ENCODE measurements at places on chromosomes 11 and 22. TPM values are rescaled to one million over a fixed set of nuclear protein-coding genes. Genes with fewer than 3 reads are reported as not detected.

P2RY2 gene
- 1.2 TPM for total RNA-seq

DNA sequence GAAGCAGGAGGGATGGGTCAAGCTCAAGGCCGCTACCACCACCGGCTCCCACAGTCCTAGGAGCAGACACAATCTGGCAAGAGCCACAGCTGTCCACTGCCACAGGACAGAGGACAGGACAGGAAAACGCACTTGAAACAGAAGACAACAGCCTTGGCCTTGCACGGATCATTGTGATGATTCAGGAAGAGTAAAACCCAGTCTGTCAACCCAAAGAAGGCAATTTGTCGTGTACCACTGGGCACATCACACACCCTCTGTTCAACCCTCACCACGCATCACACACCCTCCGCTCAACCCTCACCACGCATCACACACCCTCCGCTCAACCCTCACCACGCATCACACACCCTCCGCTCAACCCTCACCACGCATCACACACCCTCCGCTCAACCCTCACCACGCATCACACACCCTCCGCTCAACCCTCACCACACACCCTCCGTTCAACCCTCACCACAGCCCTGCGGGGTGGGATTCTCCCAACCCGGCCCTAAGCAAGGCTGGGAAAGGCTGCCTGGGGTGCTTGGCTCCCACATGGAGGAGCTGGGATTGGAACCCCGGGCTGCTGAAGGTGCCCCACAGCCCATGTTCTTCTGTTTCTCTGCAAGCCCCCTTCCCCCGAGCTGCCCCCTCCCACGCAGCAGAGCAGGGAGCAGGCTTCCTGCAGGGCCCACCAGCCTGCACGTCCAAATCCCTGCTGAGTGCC lies 11.3 kb upstream of the CDC42BPG start:
- no peaks in the 10 kb centered on the region for H3K36me3 ChIP-seq
- H3K4me1 ChIP-seq: peaks cover 10% of the 10 kb centered on the region
- peak overlapping the region; percentile 89 for H3K27ac ChIP-seq
- no peak for DNase-seq
- no peak overlapping the region for H3K4me3 ChIP-seq
- H3K27me3 ChIP-seq: no peaks in the 10 kb centered on the region

- H3K4me3 ChIP-seq: no peak overlapping the region
- H3K27ac ChIP-seq: no peak overlapping the region
- no peaks in the 10 kb centered on the region for H3K27me3 ChIP-seq
- no peak for DNase-seq
- H3K36me3 ChIP-seq: no peaks in the 10 kb centered on the region
- H3K4me1 ChIP-seq: no peaks in the 10 kb centered on the region
Measured at GRCh38 chr11:75508051-75508561, 17.6 kb downstream of the GDPD5 start.

ZNHIT2 gene
- 15.9 TPM for total RNA-seq

DNA sequence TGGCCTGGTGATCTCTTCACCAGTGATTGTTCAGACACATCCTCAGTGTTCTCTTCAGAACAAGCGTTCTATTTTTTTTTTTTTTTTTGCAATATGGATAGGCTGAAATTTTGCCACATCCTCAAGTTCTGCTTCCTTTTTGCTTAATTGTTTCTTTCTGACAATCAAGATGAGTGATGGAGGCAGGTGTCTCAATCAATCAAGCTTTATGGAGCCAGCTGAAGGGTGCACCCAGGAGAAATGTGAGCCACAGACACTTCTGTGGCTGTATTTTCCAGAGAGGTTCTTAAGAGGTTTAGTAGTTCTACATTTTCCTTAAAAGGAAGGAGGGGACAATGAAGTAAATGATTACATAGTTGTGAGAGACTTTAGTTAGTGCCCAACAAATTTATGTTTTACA lies 43.9 kb upstream of the ASPHD2 start:
- H3K4me3 ChIP-seq: no peak overlapping the region
- H3K27ac ChIP-seq: no peak overlapping the region

GRCh38 chr22:48615171-48616008 lies 1212.3 kb downstream of the BRD1 start:
- H3K4me3 ChIP-seq: no peak overlapping the region
- peaks cover 4% of the 10 kb centered on the region for H3K36me3 ChIP-seq
- no peaks in the 10 kb centered on the region for H3K27me3 ChIP-seq
- no peak overlapping the region for H3K27ac ChIP-seq
- no peak for DNase-seq

DNA sequence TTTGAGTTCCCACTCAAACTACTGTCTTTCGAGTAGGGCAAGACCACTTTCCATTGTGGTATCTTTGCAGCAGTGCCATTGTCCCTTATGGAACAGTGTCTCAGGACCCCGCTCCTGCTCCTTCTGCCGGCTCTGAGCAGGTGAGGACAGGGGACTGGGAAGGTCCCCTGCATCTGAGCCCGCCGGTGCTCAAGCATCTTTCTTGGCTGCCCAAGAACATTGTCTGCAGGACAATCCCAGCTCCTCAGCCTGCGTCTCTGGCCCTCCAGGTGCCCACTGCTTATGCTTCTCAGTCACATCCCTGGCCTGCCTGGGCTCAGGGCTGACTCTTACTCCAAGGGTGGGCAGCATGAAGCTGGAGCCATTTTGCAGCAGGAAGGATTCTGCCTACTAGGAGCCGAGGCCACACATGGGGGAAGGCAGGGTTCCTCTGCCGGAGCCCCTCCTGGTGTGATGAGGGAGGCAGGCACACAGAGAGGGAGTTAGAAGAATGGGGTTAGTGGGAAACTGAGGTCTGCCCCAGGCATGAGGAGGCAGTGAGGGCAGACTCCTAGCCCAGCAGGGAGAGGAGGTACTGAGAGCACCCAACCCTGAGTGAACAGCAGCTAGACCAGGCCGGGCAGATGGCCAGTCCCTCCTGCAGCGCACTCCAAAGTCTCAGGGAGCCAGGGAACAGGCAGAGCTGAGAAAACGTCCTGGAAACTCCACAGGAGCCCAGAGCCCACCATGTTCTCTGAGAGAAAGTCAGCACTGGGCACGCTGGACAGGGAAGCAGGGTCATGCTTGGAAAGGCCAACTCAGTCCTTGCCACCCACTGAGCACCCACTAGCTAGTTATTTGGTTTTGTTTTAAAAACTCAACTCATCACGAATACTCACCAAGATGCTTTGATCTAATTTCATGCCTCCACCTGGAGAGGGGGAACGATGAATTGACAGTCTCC lies 7.5 kb upstream of the PPARA start:
- H3K4me3 ChIP-seq: no peak overlapping the region
- DNase-seq: no peak
- H3K27me3 ChIP-seq: peaks cover 12% of the 10 kb centered on the region

DNA sequence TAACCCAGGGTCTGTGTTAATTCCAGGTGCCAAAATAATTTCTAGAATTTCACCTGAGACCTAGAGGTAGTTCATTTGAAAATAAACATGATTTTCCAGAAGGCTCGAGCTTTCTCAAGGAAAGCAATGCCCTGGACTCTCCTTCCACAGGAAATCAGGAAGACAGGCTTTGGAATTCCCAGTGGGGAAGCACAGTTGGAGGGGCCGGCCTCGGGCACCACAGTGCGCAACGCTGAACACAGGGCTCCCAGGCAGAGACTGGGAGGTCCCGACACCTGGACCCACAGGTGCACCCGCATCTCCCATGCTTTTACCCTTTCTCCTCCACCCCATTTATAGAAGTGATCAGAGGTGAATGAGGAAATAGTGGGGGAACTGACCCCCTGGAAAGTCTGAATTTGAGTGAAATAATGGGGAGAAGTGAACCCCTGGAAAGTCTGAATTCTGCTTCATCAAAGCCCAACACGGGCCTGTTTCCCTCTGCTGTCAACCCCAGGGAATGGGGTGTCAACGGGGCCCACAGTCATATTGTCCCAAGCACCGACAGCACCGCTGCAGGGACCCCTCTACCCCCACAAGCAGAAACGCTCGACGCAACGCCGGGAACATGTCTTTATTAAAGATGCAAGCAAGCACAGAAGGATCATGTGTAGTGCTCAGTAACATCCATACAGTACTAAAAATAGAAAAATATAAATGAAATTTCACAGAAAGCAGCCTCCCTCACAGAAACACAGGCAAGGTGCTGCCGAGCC lies 12.0 kb upstream of the EFCAB6 start:
- peak overlapping the region; percentile 71 for H3K27ac ChIP-seq
- peaks cover 8% of the 10 kb centered on the region for H3K36me3 ChIP-seq
- peaks cover 57% of the 10 kb centered on the region for H3K4me1 ChIP-seq
- no peaks in the 10 kb centered on the region for H3K27me3 ChIP-seq
- DNase-seq: no peak
- H3K4me3 ChIP-seq: no peak overlapping the region

VWA5A gene
- 23.1 TPM for total RNA-seq

CSF2RB gene
- total RNA-seq: 0.07 TPM

DNA sequence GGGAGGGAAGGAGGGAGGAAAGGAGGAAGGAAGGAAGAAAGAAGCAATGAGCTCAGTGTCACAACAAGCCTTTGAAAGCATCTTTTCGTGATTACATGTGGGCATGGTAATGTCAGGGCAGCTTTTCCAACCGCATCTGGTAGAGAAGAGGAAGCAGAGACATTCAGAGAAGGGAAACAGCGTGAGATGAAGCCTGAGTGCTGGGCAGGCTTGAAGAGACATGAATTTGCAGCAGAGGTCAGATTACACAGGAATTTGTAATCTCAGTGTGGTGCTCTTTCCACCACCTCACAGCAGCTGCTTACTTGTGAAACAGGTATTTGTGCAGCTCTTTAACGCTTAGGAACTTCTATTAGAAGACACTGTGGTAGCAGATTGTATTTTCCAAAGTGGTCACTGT lies 289.5 kb upstream of the C11orf87 start:
- H3K36me3 ChIP-seq: no peaks in the 10 kb centered on the region
- no peak overlapping the region for H3K4me3 ChIP-seq
- peaks cover 30% of the 10 kb centered on the region for H3K4me1 ChIP-seq
- no peak for DNase-seq

- no peaks in the 10 kb centered on the region for H3K27me3 ChIP-seq
- H3K4me1 ChIP-seq: no peaks in the 10 kb centered on the region
- H3K4me3 ChIP-seq: no peak overlapping the region
- no peak for DNase-seq
- peaks cover 65% of the 10 kb centered on the region for H3K36me3 ChIP-seq
Measured at GRCh38 chr11:61855939-61856680, 28.0 kb downstream of the FADS2 start.

C22orf23 gene
- total RNA-seq: 0.72 TPM

All from WTC11 (cell line).